ENCODE measurements at places on chromosomes 4 and X.

DNA sequence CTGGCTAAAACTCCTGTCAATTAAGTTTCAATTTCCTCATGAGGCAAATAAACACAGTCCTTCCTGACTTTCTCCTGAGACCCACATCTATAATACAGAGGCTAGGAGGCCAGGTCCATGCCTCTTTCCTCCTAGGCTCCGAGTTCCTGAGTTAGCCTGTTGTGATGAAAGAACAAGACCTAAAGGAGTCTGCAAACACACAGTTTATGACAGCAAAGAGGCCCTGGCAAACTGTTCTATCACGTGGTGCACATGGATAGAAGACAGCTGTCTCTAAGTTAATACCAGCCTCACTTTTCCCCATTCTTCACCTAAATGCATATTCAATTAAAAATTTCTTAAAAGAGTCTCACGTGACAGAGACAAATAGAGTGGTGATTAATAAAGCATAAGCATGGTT lies 145.2 kb downstream of the TET2 start:
- DNase-seq: no peak

GRCh38 chrX:13752646-13753045 lies 18.1 kb downstream of the OFD1 start:
- DNase-seq: no peak

DNA sequence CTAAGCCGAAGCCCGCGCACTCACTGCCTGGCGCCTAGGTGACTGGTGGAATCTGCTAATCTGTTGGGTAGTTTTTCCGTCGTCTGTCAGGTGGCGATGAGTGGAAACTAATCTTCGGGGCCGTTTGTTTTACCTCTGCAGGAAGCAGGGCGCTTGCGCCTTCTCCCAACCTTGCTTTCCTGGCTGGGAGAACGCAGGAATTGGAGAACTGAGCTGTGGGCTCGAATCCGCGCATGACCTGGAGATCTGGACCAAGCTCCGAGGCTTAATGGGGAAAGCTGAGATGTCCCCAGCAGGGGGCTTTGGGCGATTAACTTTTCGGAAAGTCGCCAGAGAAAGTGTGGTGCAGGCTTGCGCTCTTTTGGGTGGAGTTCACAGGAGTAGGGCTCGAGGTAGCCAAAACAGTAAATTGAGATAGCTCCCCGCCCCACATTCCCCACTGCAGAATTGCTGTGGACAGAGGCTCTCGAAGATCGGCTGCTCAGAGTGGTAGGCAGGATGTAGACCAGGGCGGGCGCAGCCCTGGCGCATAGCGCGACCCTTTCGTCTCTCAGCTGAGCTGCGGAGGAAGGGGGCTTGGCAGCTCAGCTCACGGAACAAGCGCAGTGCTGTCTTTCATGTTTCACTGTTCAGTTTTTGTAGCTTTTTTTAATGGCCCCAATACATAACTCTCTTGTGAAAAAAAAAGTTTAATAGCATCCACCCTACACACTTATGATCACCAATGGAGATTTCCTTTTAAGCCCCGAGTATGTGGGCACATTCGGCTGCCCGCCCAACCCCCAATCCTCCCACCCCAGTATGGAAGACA lies 2.7 kb upstream of the FGF5 start:
- DNase-seq: no peak

GRCh38 chrX:70141373-70141772 lies 8.1 kb downstream of the IGBP1 start:
- DNase-seq: no peak

DNA sequence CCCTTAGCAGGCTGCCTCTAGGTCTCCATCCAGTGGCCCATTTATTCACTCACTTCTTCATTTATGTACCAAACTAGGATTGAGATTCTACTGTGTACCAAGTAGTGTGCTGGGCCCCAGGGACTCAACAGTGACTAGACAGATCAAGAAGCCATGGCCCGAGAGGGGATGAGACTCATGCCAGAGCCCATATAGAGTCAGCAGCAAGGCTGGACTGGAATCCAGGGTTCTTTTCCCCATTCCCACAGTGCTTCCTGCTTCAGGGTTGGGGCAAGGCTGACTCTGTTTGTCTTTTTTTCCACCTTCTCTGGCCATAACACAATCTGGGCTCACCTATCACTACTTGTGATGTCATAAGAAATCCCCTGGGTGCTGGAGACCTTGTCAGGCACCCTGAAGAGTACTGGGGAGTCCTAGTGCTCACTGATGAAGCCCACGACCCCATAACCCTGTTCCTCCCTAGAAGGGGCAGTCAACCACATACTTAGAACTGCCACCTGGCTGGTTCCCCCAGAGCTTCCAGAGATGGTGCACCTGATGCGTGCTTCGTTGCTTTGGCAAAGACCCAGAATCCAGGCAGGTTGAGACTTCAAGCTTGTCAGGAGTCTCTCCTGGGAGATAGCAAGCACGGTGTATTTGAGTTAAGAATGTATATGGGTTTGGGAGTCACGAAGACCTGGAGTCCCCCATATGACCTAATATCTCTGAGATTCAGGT lies 6.2 kb downstream of the RTL5 start:
- no peak for DNase-seq

DNA sequence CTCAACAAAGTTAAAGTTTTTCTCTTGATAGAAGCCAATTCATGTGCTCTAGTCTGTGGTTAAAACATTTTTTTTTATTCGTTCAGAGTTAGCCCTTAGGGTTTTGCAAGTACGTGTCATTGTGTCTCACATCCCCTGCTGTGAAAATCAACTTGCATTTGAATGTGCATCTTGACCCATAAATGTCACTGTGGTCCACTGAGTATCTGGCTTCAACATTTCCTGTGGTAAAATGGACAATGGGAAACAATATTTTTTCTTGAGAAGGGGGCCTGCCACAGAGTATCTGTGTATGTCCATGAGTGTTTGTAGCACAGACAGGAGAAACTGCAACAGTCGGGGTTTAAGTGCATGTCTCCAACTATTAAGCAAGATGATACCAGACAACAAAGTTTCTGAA lies 554.8 kb upstream of the TENM3 start:
- DNase-seq: no peak
